CD4-positive, alpha-beta memory T cell (primary cell): ENCODE measurements at places on chromosomes 5 and 9. TPM values are rescaled to one million over a fixed set of nuclear protein-coding genes. Genes with fewer than 3 reads are reported as not detected.

DNA sequence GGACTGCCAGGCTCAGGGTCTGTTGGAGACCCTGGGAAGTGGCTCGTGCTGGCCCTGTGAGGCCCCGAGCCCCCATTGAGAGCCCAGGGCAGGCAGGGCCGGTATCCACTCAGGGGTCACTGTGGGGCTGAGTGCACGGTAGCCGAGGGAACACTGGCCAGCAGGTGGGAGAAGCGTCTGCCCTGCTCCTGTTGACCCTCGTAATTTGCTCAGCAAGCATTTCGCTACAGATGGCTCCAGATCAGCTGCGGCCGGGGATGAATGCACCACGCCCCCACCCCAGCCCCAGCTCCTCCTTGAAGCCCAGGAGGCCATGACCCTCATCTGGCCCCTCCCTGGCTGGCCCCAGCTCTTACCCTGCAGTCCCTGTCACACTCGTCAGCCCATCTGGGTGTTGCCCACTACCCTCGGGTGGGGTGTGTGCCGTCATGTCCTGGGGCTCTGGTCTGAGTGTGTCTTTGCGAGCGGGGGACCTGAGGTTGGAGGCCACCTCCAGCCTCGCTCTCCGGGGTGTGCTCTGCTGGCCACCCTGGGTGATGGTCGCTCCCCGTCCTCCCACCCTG, 6.1 kb upstream of the NRARP start:
- no peak overlapping the region for H3K4me3 ChIP-seq
- peaks cover 20% of the 10 kb centered on the region for H3K4me1 ChIP-seq
- DNase-seq, result no peak

DNA sequence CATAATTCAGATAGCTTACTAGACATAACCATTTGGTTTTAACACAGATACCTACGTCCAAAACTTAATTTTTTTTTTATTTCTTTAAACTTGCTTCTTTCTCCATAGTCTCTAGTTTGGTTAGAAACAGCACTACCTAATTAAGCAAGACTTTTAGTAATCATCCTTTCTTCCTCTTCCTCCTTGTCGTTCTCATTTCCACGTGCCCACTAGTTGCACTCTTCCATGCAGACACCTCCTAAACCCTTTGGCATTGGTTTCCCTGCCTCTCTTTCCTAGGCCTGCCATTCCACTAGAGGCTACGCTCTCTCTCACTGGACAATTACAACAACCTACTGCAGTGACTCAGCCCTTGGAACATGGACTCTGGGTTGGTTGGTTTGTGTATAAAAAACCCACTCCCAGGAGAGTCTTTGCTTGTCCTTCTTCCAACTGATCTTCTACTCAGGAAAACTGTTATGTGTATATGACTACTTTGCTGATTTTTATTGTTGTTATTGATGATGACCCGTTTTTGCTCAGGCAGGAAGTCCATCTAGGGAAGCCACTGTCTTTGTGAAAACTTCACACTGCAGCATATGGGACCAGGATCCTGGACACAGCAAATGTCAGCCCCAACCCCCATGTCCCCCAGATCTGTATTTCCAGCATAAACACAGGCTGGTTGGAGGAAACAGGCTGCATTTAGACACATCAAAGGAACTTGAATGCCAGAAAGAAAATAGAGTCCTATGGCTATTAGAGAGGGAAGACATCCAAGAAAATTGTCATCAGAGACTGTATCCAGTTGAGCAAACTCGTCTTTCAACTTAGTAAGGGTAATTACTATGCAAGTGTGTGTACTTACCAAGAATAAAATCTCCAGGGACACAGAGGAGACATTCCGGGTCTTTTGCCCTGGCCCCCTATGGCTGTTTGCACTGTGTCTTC, 503.2 kb downstream of the GADD45G start:
- no peak for DNase-seq
- H3K4me1 ChIP-seq, result no peaks in the 10 kb centered on the region
- no peaks in the 10 kb centered on the region for H3K36me3 ChIP-seq
- no peaks in the 10 kb centered on the region for H3K27me3 ChIP-seq
- no peak overlapping the region for H3K4me3 ChIP-seq

- no peaks in the 10 kb centered on the region for H3K36me3 ChIP-seq
- DNase-seq, result no peak
- no peaks in the 10 kb centered on the region for H3K4me1 ChIP-seq
- H3K4me3 ChIP-seq, result no peak overlapping the region
- H3K27me3 ChIP-seq, result no peaks in the 10 kb centered on the region
- H3K27ac ChIP-seq, result no peak overlapping the region
Measured at GRCh38 chr5:139524446-139524845, 36.7 kb upstream of the UBE2D2 start.

- no peaks in the 10 kb centered on the region for H3K27me3 ChIP-seq
- H3K27ac ChIP-seq, result no peak overlapping the region
- peaks cover 4% of the 10 kb centered on the region for H3K4me1 ChIP-seq
- H3K36me3 ChIP-seq, result peaks cover under 1% of the 10 kb centered on the region
- no peak overlapping the region for H3K4me3 ChIP-seq
- no peak for DNase-seq
Measured at GRCh38 chr5:134584662-134585061, 48.0 kb downstream of the SAR1B start.

C9orf50 gene
- not detected for total RNA-seq

- no peaks in the 10 kb centered on the region for H3K27me3 ChIP-seq
- no peaks in the 10 kb centered on the region for H3K36me3 ChIP-seq
- no peaks in the 10 kb centered on the region for H3K4me1 ChIP-seq
- DNase-seq, result no peak
- no peak overlapping the region for H3K27ac ChIP-seq
Measured at GRCh38 chr9:27335075-27335474, 38.1 kb upstream of the EQTN start.

DNA sequence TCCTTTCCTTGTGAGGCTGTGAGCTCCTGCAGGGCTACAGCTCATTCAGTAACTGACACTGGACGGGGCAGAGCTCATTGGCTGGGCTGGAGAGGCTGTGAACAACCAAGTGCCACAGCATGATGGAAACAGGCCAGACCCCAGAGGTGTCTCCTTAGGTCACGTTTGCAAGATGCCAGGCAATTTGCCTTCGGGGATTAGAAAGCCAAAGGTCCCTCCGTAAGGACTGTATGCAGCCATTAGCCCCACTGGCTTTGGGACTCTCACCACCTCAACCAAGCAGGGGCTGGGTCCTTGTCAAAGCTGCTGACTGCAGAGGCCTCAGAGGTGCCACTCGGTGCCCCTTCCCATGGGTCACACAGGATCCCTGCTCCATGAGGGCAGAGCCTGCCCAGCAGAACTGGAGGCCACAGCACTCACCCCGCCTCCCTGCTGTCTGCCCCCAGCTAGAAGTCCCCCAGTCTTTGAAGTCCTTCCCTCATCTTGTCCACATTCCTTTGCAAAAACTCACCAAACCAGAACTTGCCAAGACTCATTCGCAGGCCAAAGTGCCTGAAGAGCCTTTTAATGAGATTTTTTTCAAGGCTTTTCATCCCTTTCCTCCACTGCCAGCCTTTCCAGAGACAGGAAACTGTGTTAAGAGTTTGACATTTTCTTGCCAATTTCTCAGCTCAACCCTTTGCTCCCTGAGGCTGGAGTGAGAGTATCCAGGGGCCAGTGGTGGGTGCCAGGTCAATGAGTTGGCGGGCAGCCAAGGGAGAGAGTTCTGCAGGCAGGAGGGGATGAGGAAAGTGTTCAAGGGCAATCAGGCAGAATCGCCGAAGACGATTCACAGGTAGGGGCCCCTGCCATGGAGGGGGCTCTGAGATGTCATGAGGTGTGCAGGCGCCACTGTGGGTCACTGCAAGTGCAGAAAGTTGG, 39.7 kb upstream of the SLC25A51 start:
- no peaks in the 10 kb centered on the region for H3K4me1 ChIP-seq
- H3K27ac ChIP-seq, result no peak overlapping the region

GRCh38 chr9:79694676-79695400, 123.1 kb downstream of the TLE4 start:
- H3K27ac ChIP-seq, result no peak overlapping the region
- no peak for DNase-seq
- H3K4me3 ChIP-seq, result no peak overlapping the region
- no peaks in the 10 kb centered on the region for H3K27me3 ChIP-seq
- H3K36me3 ChIP-seq, result no peaks in the 10 kb centered on the region

CHSY3 gene
- not detected for total RNA-seq

DNA sequence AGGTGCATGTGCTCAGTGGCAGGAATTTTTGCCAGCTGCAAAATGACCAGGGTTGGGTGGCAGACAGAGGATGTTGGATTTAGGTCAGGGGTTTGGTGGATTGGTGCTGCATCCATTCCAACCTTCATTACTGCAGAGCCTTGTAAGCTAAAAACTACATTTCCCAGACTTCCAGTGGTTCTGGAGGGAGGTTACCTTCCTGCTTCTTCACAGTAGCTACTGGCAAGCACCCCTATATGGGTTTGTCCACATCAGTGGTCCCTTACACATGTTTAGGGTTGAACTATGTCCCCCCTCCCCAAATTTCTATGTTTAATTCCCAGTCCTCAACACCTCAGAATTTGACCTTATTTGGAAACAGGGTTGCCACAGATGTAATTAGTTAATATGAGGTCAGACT, 20.7 kb upstream of the IL17B start:
- H3K36me3 ChIP-seq, result no peaks in the 10 kb centered on the region
- no peak for DNase-seq
- H3K4me3 ChIP-seq, result no peak overlapping the region
- no peak overlapping the region for H3K27ac ChIP-seq
- H3K4me1 ChIP-seq, result no peaks in the 10 kb centered on the region

CARD19 gene
- total RNA-seq, result 57.8 TPM

DNA sequence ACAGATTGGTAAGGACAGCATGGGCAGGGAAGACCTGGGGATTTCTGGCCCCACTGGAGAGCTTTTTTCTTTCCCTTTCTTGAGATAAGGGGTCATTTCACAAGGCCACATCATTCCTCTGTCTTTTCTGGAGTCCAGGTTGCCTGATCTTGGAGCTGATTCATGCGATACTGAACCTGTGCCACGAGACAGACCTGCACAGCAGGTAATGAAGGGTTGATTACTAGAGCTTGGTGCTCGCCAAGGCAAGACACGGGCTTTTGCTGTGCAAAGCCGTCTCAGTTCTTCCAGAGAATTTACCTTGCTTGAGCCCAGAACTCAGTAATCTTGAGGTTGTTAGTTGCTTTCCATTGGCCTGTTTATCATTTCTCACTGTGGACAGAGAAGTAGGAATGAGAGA, 39.2 kb downstream of the NUP188 start:
- H3K27ac ChIP-seq, result no peak overlapping the region
- no peaks in the 10 kb centered on the region for H3K4me1 ChIP-seq
- peaks cover 55% of the 10 kb centered on the region for H3K36me3 ChIP-seq
- DNase-seq, result no peak
- no peak overlapping the region for H3K4me3 ChIP-seq
- no peaks in the 10 kb centered on the region for H3K27me3 ChIP-seq

IL4 gene
- total RNA-seq, result not detected

PHAX gene
- 41.2 TPM for total RNA-seq

DNA sequence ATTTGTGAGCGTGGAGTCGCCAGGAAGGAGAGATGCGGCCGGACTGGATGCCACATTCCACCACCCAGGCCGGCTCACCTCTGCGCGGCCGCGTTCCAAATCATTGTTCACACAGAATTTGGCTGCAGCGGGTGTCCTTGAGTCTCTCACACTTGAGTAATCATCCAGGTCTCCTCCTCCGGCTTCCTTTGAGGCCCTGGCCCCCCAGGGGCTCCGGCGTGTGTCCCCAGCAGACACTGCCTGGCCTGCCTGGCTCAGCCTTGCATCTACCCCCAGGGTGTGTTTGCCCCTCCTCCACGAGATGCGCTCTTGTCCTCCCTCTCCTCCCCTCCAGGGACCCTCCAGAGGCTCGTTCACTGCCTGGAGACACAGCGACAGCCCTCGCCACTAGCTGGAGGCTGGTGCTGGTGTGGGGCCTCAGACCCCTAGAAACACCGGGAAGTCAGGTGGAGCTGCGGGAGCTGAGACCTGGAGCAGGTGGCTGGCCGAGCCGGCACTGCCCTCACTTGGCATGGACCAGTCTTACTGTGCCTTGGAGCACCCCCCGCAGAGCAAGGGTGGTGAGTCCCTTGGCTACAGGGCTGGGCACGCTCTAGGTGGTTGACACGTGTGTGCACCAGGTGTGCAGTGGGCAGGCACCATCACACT, 7.0 kb upstream of the SLC9A3 start:
- no peaks in the 10 kb centered on the region for H3K36me3 ChIP-seq
- H3K27me3 ChIP-seq, result peaks cover 22% of the 10 kb centered on the region
- H3K4me3 ChIP-seq, result no peak overlapping the region
- no peak for DNase-seq
- H3K4me1 ChIP-seq, result peaks cover 23% of the 10 kb centered on the region
- H3K27ac ChIP-seq, result no peak overlapping the region

DNA sequence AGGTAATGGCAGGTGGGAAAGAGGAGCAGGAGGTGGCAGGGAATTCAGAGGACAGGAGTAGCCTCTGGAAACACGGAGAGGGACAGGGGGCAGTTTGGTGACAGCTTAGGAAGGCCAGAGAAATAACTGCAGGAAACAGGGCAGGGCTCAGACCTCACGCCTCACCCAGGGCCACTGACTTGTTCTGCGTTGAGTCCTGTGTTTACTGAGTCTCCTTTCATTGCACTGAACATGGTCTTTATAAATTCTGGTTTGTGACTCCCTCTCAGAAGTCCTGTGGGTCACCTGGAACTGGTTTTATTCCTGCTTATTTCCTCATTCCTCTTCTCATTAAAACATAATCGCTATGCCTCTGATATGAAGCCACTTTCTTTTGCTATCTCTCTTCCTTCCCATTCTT, 55.2 kb upstream of the ZNF622 start:
- peaks cover 3% of the 10 kb centered on the region for H3K4me1 ChIP-seq
- H3K27ac ChIP-seq, result no peak overlapping the region
- no peak overlapping the region for H3K4me3 ChIP-seq
- no peaks in the 10 kb centered on the region for H3K27me3 ChIP-seq
- H3K36me3 ChIP-seq, result no peaks in the 10 kb centered on the region
- no peak for DNase-seq

DNA sequence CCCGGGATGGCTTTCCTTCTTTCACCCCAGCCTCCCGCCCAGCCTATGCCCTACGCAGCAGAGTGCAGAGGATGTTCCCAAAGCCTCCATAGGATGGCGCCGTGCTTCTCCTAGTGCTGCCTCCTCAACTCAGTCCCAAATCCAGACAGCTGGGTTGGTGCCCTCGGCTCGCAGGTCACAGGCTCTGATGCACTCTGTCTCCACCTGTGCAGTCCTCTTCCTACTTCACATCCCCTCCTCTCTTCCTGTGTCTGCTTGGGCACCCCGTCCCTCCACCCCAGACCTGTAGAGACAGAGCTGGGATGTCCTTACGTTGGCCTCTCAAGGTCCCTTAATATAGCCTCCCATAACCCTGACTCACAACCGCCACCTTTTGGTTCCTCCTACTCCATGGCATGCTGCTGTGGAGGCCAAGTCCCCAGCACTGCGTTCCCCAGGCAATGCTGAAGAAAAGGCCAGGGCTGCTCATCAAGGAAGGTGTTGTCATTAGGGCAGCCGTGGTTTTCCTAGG, 314.4 kb downstream of the GADD45G start:
- no peak overlapping the region for H3K27ac ChIP-seq
- no peaks in the 10 kb centered on the region for H3K27me3 ChIP-seq
- no peak overlapping the region for H3K4me3 ChIP-seq
- DNase-seq, result peak; percentile 22
- no peaks in the 10 kb centered on the region for H3K36me3 ChIP-seq

- no peak overlapping the region for H3K4me3 ChIP-seq
- peaks cover 48% of the 10 kb centered on the region for H3K4me1 ChIP-seq
- DNase-seq, result peak; percentile 6
- H3K36me3 ChIP-seq, result no peaks in the 10 kb centered on the region
- peak overlapping the region; percentile 32 for H3K27ac ChIP-seq
- no peaks in the 10 kb centered on the region for H3K27me3 ChIP-seq
Measured at GRCh38 chr9:84293001-84293798, 47.4 kb downstream of the SLC28A3 start.
